ENCODE measurements at places on chromosomes 11 and 22.

- no peak for DNase-seq
- no peak overlapping the region for H3K4me3 ChIP-seq
- no peaks in the 10 kb centered on the region for H3K4me1 ChIP-seq
- H3K27me3 ChIP-seq = no peaks in the 10 kb centered on the region
- H3K36me3 ChIP-seq = no peaks in the 10 kb centered on the region
Observed at GRCh38 chr11:79226126-79226525, 214.7 kb downstream of the TENM4 start.

DNA sequence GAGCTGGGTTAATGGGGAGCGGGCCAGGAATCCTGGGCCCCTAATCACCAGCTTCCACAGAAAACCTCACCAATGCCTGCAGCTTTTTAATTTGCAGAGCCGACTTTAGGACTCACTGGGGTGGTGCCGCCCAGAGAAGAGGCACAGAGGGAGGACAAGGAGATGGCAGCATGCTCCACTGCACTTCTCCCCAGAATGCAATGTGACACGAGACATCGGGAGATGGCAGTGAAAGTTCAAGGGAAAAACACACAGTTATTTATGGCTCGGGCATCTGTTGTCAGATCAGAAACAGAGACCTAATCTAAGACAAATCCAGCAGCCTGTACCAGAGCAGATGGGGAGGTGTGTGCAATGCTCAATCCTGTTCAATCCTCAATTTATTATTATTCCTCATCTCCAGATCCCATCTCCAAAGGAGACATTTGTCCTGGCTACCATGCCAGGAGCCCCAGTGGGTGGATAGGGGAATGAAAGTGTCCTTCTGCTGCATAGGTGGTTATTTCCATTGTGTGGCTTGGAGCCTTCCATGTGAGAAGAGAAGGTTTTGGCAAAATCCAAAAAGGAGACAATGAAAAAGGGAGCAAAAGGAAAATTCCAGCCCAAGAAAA, 250.0 kb downstream of the NXPE2 start:
- no peaks in the 10 kb centered on the region for H3K4me1 ChIP-seq
- no peak overlapping the region for H3K27ac ChIP-seq
- H3K36me3 ChIP-seq = no peaks in the 10 kb centered on the region
- H3K4me3 ChIP-seq = no peak overlapping the region
- DNase-seq = no peak

DNA sequence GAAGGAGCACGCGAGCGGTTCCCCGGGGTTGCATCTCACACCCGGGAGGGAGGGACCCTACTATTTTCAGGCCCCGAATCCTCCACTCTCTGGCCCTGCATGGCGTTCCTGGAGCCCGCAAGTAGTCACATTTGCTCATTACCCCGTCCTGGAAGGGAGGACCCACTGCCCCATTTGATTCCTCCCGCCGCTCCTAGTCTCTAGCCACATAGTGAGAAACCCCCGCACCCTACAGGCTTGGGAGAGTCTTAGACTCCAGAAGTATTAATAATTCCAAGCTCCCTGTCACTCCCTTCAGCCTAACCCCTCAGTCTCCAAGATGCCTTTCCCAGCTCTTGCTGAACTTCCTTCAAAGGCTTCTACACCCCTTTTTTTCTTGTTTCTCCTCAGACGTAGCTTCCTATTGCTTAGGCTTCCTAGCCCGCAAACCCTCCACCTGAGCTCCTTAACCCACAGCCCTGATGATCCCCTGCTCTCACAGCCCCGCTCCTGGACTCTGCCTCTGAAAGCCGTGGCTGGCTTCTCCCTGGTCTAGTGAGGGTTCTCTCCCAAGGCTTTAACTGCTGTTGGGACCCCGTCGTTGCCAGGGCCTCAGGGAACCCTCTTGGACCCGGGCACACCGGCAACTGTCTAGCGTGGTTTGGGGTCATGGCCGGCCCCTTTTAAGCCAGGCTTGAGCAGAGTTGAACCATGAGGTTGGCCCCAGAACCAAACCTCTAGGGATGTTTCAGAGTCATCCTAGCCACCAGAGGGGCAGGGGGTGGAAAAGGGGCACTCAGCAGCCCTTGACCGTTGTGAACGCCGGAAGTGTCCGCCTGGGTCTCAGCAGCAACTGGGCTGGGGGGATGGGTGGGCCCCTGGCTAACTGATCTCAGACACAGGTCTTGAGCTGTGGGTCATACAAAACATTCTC, 862 bp downstream of the GGA1 start:
- H3K27ac ChIP-seq = peak overlapping the region; percentile 92
- H3K4me3 ChIP-seq = peak overlapping the region; percentile 90
- no peak for DNase-seq

DNA sequence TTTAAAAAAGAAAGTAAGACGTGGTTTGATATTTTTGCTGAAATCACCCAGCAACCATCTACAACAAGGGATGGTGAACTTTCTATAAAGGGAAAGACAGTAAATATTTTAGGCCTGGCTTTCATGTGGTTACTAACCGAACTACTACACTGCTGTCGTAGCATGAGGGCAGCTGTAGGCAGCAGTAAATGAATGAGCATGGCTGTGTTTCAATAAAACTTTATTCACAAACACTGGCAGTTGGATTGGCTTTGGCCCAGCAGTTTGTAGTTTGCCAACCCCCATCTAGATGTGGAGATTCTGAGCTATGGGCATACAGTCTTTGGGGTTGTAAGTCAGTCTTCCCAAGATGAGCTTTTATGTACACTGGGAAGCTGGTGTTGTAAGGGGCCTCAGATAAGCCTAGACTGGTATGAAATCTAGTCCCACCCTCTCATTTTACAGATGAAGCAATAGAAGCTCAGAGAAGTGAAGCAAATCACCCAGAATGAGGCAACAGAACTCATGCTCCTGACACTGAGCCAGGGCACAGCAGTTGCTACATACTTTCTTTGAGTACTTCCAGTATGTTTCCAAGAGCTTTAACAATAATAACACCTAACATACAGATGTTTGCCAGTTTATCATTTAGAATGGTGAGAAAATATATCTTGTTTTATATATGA, 204.4 kb downstream of the ADAMTS15 start:
- no peaks in the 10 kb centered on the region for H3K36me3 ChIP-seq
- DNase-seq = no peak
- no peak overlapping the region for H3K27ac ChIP-seq
- no peak overlapping the region for H3K4me3 ChIP-seq
- H3K27me3 ChIP-seq = peaks cover 3% of the 10 kb centered on the region

DNA sequence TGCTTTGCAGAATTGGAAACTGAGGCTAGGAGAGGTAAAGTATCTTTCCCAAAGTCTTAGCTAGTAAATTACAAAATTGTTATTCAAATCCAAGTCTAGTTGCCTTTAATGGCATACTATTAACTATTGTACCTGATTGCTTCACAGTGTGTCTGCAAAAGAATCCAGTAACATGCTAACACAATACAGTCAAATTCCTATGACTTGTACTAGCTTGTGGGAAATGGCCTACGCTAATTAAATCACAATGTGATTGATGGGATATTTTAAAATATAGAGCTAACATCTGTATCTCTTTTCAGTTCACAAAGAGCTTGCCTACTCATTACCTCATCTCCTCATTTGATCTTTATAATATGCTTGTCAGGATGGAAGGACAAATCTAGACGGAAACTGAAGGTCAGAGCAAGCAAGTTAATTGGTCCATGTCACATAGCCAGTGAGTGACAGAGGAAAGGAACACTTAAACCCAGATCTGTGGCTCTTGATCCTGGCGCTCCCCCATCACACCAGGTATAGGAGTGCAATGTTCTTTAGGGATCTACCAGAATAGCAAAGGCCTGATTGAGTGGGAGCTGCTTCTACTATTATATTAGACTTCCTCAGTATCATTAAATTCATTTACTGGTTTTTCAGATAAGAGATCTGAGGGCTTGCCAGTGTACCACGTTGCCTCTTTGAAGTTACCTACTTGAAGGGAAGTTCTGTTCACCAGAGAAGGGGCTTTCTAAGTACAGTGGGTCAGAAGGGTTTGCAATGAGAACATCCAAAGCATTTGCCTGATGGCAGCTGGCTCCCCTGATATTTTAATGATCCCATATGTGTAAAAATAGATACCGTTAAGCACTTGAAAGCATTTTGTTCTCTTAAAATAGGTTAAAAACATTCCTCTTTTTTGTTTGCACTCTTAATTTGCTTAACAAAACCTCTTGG, 213.6 kb upstream of the SESN3 start:
- H3K4me1 ChIP-seq = peaks cover 8% of the 10 kb centered on the region
- DNase-seq = no peak
- H3K27me3 ChIP-seq = no peaks in the 10 kb centered on the region
- H3K4me3 ChIP-seq = no peak overlapping the region

All from activated CD4-positive, alpha-beta T cell treated with anti-CD3 and anti-CD28 coated beads, Interleukin-2, amount 10 ng/mL, durations not matched to agents 7 days and 5 days (primary cell).